ENCODE measurements at places on chromosomes 5 and 9.

GRCh38 chr9:22146604-22147003 lies 137.5 kb upstream of the CDKN2B start:
- no peak for DNase-seq

DNA sequence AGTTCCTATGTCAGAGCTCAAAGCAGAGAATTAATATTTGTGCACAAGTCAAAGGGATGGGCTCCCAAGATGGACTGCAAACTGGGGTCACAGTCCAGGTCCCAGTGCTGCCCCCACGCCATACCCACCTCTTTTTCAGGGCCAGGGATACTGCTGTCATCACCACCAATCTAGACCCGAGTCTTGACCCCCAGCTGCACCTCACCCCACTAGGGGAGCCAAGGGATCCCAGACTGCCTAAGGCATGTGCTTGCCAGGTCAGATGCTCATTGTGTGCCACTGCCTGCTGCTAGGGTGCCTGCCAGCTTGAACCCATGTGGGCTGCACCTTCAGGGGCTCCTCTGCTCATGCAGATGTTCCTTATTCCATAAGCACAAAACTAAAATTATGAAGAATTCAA lies 215.6 kb upstream of the NREP start:
- DNase-seq = no peak

DNA sequence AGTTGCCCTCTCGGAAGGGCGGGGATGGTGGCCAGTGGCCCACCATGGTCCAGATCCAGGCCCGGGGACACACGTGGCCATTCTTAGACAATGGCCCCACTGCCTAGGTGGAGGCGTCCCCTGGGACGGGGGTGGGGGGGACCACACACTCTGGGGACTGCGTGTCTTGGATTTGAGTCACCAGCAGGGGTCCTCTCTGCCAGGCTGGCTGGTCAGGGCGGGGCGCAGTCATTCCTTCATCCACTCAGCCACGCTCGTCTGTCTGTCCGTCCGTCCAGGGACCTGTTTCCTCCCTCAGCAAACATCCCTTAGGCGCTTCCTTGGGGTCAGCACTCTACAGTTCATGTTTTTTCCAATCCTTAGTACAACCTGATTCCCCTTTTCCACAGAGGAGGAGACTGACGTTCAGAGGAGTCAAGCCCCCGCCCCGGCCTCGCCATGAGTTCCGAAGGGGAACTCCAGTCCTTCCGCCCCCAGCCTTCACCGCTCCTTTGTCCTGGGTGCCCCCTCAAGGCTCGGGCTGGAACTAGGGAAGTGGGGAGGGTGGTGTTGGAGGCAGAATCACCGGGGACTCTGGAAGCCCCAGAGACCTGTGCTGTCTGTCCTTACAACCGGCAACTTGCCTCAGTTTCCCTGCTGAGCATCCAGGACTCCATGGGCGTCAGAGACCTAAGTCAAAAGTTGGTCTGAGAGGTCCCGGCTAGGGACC lies 276.6 kb upstream of the MVB12B start:
- DNase-seq = no peak

GRCh38 chr5:180208435-180209081 lies 453 bp downstream of the RASGEF1C start:
- DNase-seq = peak; percentile 71

DNA sequence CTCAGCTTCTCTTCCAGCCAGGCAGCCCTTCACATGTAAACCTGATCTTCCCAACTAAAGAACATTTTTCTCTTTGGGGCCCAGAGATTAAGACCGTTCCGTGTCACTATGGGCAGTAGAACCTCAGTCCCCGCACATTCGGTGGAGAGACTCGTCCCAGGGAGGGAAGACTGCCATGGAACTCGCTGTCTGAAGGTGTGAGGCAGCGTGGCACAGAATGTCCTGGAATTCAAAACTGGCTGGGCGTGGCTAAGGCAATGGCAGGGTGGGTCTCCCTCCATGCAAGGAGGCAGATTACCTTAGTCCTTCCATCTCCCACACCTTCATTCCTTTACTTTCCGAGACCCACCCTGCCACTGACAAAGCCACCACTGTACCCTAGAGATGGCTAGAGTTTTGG lies 57.4 kb upstream of the ZNF354A start:
- DNase-seq = no peak

DNA sequence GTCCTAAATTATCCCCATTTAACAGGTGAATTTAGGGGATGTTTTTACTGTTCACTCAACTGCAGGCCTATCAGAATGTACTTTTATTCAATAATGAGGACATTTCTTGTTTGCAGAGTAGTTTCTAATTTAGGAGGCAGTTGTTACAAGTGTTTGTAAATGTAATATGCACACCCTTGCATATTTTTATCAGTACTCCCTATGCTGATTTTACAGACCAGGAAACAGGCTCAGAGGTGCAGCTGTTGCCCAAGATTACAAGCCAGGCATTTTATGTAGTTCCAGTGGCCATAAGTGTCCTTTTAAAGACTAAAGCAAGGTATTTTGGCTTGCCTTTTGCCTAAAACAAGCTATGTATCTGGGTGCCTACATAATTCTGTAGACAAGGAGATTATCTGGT lies 47.6 kb upstream of the BRINP1 start:
- no peak for DNase-seq

DNA sequence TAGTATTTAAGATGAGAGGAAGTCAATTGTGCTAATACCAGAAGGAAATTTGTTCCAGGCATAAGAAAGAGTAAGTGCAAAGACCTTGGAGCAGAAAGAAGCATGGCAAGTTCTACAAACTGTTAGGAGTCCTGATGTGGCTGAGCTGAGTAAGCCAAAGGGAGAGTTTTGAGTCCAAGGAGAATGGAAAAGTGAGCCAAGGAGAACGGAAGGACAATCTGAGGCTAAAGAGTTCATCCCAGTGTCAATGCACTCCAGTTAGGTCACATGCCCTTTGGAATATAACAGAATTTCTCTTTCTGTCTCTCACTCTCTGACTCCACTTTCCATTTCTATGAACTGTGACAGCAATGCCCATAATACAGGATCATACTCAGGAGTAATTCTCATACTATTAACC lies 224.7 kb downstream of the CAAP1 start:
- no peak for DNase-seq

DNA sequence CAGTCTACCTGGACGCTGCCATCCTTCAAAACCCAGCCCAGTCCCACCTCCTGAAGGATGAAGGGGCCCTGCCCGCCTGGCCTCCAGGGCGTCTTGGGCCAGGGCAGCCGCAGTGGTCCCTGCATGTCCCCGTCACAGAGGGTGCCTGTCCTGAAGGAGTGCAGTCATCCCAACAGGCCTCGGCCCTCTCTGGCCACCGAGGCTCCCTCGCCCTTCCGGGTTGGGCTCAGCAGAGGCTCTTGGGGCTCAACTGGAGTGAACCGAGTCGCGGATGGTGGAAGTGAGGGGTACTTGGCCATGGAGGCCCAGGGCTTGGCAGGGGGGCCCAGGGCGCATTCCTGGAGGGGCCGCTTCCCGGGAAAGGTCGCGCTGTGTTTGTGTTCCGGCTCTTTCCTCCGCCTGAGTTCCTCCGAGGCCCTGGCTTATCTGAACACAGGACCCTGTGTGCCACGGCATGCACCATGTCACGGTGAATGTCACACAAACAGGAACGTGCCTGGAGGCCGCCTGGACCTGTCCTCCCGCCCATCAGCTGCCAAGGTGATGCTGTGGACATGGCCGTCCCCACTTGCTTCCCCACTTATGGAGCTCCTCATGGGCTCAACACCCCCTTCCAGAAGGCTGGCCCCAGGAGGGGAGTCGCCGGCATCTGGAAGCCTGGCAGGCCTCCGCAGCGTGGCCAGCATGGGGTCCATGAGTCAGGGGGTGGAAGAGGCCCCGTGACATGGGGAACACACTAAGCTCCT lies 25.7 kb upstream of the OBP2B start:
- DNase-seq = no peak

- no peak for DNase-seq
These were observed 200.4 kb downstream of the SREK1 start for GRCh38 chr5:66344544-66344943.

- no peak for DNase-seq
These were observed 111.0 kb downstream of the GAPVD1 start for GRCh38 chr9:125372441-125373226.

DNA sequence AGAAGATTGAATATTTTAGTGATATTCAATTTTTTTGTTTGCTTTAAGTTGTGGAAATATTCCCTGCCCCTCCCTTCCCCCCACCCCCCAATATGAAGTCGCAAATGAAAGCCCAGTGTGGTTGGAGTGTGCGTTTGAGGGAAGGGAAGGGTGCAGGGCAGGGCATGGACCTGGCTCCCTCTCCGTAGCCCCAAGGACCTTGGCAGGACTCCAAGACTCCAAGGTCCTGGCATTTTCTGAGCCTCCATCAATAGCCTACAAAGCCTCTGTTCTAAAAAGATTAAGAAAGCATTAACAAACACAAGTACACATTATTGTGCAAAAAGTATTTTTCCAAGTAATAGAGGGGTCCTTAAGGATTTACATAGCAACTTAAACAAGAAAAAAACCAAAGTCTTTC lies 38.8 kb upstream of the PTPN3 start:
- no peak for DNase-seq

DNA sequence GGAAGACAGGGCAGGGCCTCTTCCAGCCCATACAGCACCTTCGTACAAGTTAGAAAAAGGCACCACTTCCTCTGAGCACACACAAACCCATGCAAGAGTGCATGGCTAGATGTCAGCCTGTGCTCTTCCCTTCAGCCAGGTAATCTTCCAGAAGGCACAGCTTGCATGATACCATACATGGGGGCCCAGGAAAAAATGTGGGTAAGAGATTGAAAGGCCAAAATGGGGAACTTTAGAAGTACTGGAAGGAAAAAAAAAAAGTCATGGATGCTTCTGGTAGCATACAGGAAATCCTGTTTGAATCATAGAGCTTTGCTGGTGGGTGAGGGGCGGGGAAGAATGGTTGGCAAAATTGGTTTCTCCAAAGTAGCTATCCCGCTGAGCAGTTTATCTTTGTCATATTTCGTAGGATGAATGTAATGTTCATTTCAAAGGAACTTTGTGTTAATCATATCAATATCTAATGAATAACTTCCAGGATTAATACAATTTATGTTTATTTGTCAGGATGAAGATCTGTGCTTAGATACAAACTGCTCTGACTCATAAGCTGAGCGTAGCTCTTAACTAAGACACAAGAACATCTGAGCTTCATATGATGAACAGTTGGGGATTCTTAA lies 78.2 kb upstream of the MAP3K1 start:
- DNase-seq = no peak

DNA sequence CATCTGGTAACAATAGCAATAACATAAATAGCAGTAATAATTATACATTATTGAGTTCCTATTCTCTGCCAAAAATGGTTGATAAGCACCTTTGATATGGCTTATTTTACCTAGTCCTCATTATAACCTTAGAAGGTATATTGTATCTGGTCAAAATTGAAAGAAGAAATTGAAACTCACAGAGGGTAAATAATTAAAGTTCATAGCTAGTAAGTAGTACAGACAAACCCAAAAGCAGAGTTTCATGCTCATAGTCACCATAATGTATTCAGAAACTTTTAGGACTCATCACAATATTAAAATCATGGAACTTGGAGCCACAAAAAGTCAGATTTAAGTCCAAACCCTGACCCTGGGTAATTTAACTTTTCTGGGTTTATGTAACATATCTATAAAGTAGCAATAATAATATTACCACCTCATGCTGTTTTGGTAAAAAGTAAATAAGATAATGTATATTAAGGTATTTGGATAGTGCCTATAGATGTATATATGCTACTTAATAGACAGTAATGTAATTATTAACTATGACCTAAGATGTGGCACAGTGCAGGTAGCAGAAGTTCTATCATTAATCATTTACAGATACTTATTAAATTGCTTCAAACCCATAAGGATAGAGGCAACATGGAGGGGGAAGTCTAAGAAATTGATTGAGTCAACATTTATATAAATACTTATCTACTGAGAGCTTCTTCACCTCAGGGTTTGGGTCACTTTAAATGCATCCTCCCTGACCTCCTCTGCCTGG lies 32.4 kb downstream of the STK32A start:
- DNase-seq = no peak

DNA sequence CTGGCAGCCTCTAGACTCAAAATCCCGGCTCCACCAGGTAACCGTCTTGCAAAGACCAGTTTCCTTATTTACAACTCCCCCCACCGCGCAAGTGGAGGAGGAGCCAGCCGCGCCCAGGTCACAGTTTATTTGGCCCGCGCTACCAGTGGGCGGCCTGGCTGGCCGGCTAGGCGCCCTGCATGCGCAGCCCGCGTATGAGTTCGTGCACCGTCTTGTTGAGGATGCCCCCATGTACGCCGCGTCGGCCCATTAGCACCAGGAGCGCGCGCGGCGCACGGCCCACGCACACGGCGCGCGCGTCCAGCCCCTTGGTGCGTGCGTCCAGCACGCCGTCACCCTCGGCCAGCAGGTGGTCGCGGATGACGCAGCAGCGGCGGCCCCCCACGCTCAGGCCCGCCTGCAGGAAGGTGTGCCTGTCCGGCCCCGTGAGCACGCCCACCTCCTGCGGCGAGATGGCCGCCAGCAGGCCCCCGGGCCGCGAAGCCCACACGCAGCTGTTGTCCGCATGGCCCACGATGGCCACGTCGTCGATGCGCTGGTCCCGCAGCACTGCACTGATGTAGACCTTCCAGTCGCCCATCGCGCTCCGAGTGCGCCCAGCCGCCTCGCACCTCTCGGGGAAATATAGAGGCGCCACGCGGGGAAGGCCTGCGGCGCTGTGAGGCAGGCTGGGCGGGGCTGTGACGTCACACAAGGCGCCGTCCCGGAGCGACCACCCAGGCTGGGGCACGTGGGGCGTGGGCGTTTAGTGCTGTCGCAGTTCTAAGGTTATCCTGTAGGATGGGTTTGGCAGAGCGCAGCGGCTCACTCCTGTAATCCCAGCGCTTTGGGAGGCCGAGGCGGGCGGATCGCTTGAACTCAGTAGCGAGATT lies at the start of gene PFN3:
PFN3 (minus strand) TSS at position 665 of the 872 bp plus-strand sequence; CDS start at position 580, 85 bp downstream.
- no peak for DNase-seq

- DNase-seq = peak; percentile 56
These were observed 1.2 kb downstream of the JMY start for GRCh38 chr5:79236970-79237739.

- no peak for DNase-seq
These were observed 47.6 kb downstream of the PRELID2 start for GRCh38 chr5:145787507-145787906.

- DNase-seq = no peak
These were observed 63.5 kb downstream of the HMCN2 start for GRCh38 chr9:130329061-130329460.

GRCh38 chr9:136769710-136770191 lies 5.4 kb upstream of the LCN15 start:
- DNase-seq = peak; percentile 80

GRCh38 chr5:37722236-37723161 lies 117.3 kb downstream of the GDNF start:
- no peak for DNase-seq

DNA sequence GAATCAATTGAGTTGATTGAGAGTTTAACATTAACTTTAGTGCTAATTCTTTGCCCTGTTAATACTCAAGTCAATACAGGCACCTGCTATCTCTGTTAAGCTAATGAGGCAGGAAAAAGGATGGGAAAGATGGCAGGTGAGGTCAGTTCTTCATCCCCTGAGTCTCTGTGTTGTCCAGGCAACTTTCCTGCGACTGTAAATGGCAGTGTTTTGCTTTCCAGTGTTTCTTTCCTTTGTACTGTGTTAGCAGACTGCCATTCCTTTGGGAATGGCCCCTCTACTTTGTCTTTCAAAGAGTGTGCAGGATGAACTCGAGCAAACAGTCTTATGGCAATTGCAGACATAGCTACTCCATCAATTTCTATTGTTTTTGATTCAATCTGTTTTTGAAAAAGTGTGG lies 202.2 kb upstream of the VLDLR start:
- DNase-seq = no peak

- DNase-seq = no peak
These were observed 16.9 kb downstream of the CAMSAP1 start for GRCh38 chr9:135890190-135891026.

GRCh38 chr5:179779826-179780225 lies 14.0 kb upstream of the LTC4S start:
- DNase-seq = no peak

- DNase-seq = no peak
These were observed 71.5 kb downstream of the IL6ST start for GRCh38 chr5:55923177-55923771.

All from pancreas (tissue), 10 donors.